AG09309 (cell line): ENCODE measurements at places on chromosomes 13 and 19.

DNA sequence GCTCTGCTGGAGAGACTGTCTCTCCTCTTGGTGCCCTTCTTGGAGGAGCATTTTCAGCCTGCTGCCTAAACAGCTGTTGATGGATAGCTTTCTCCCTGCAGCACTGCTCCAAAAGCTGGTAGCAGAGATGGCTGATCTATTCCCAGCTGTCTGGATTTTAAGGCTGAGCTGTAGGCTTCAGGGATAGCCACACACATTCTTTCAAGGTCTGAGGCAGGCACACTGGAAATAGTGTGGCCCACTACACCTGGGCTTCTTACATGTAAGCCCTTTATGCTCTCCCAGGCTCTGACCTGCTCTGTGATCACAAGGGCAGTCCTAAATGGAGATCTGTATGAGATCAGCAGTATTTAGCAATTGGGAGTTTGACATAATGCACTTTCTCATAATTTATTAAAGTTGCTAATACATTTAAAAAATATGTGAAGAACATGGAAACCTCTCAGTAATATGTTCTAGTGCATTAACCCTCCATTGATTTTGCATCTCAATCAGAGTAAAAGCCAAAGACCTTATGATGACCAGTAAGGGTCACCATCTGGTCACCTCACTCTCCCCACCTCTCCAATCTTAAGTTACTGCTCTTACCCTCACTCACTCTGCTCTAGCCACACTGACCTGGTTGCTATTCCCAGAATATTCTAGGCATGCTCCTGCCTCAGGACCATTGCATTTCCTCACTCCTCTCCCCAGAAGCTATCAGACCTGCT lies 91.6 kb downstream of the MBNL2 start:
- no peak for DNase-seq

DNA sequence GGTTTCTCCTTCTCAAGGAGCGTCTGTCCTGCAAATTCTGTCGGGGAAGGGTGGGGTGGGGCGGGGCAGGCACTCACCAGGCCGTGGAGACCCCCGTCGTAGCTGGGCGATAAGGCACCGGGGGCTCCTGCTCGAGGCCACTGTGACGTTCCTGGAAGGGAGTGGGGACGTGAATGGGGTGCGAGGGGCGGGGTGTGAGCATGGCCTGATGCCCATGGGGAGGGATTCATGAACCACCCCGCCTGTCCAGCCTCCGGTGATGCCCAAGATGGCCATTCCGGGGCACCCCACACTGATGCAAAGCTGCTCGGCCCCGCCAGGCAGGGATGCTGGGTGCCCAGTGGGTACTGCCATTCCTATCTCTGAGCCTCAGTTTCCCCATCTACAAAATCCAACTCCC lies 14.4 kb upstream of the UQCR11 start:
- no peak for DNase-seq

DNA sequence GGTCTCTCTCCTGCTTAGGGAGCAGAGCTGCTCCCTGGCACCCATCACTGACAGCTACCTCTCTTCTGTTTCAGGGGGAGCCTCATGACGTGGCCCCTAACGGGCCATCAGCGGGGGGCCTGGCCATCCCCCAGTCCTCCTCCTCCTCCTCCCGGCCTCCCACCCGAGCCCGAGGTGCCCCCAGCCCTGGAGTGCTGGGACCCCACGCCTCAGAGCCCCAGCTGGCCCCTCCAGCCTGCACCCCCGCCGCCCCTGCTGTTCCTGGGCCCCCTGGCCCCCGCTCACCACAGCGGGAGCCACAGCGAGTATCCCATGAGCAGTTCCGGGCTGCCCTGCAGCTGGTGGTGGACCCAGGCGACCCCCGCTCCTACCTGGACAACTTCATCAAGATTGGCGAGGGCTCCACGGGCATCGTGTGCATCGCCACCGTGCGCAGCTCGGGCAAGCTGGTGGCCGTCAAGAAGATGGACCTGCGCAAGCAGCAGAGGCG lies 23.2 kb upstream of the NCCRP1 start:
- no peak for DNase-seq

DNA sequence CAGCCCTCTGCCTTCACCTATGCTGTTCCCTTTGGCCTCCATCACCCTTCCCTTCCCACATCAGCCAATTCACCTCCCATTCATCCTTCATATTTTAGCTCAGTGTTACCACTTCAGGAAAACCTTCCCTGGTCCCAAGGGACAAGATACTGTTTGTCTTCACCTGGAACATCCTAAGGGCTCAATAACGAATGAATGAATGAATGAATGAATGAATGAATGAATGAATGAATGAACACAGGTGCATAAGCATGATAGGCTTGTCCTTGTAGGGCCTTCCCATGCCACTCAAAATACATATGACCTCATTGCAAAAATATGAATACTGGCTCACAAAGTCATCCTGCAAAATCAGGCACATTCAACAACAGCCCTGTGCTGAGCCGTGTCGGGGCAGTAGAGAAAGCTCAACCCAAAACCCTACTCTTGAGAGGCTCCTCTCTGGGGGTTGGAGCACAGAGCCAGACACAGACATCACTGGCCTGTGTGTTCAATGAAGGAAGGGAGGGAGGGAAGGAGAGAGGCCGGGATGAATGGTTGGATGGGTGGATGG lies 33.7 kb upstream of the TPM4 start:
- no peak for DNase-seq

DNA sequence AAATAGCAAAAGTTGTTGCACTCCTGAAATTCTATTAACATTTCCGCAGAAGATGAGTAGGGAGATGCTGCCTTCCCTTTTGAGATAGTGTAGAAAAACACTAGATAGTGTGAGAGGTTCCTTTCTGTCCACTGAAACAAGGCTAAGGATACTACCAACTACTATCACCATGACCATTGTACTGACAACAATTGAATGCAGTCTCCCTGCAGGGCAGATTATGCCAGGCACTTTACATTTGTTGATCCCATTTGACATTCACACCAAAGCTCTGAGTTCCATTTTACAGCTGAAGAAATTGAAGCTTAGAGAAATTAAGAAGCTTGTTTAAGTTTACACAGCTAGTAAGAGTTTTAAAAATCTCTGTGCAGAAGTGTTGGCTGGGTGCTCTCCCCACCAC lies 55.0 kb downstream of the CYSLTR2 start:
- DNase-seq = no peak

- no peak for DNase-seq
Observed at GRCh38 chr19:56993851-56994250, 125.9 kb upstream of the USP29 start.

- no peak for DNase-seq
Observed at GRCh38 chr19:48321372-48321621, 4.1 kb upstream of the EMP3 start.

- DNase-seq = no peak
Observed at GRCh38 chr13:111398196-111398595, 77.8 kb downstream of the TEX29 start.

DNA sequence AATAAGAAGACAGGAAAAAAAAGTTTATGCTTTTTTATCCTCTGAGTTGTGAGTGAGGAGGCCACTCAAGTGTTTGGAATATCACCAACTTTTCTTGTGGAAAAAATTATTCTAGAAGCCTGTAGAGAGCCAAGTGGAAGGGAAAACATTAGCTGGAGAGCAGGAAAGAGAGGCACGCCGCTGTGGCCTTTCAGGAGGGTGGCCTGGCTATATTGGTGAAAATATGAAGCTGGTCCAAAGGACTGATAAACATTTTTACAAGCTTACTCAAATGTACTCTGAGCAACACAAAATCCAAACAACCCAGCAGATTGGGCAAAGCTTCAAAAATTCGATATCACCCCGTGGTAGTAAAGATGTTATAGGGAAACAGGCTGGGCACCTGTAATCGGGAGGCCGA lies 2.3 kb upstream of the EIF3G start:
- peak; percentile 34 for DNase-seq

DNA sequence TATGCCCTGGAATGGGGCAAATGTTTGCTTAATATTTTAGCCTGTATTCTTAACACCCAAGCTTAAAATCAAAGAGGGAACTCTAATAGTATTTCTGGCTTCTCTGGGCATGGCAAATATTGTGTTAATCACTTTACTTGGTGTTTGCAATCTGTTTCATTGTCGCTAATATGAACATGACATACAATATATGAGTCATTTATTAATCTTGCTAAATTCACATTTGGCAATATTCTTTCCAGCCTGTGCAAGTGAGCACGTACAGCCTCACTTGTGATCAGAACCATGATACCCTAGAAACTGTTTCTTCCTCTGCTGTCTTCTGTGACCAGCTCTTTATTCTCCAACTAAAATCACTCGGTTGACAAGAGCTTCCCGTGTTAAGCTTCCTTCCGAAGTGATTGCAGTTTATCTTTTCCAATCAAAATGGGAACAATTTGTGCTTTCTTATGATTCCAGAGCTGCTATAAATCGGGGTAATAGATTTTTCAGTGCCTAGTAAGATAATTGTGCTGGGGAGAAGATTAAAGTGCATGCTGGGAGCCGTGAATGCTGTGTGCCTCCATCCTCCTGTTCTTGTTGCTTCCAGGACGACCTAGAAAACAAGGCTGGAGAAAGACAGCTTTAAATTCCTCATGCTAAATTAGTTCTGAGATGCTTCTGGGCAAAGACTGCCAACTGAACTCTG lies 153.0 kb upstream of the TMTC4 start:
- DNase-seq = no peak

GRCh38 chr13:71789693-71790329 lies 77.2 kb downstream of the DACH1 start:
- DNase-seq = no peak

GRCh38 chr13:97318532-97318931 lies 96.4 kb downstream of the MBNL2 start:
- DNase-seq = no peak

DNA sequence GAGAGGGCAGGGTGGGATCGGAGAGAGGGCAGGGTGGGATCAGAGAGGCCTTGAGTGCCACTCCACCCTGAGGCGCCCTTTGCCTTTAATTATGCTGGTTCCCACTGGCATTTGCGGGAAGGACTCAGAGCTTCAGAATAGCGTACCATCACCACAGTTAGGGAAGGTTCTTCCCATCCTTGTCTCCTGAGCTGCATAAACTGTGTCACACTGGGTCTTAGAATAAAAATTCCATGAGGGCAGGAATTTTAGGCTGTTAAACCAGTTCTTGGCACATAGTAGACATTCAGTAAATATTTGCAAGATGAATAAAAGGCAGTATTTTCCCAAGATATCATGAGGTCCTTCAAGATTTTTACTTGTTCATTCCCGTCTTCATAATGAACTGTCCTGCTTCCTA lies 24.4 kb downstream of the PPP2R1A start:
- DNase-seq = no peak

- peak; percentile 39 for DNase-seq
Observed at GRCh38 chr13:112885782-112886268, 83.2 kb upstream of the MCF2L start.

DNA sequence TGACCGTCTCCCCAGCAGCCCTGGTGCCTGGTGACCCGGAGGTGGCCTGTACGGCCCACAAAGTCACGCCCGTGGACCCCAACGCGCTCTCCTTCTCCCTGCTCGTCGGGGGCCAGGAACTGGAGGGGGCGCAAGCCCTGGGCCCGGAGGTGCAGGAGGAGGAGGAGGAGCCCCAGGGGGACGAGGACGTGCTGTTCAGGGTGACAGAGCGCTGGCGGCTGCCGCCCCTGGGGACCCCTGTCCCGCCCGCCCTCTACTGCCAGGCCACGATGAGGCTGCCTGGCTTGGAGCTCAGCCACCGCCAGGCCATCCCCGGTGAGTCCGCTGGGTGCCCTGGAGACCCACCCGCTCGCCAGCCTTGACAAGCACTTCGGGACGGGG lies 2.2 kb downstream of the MADCAM1 start:
- DNase-seq = no peak

- DNase-seq = no peak
Observed at GRCh38 chr19:38162632-38163031, 61.4 kb downstream of the DPF1 start.

DNA sequence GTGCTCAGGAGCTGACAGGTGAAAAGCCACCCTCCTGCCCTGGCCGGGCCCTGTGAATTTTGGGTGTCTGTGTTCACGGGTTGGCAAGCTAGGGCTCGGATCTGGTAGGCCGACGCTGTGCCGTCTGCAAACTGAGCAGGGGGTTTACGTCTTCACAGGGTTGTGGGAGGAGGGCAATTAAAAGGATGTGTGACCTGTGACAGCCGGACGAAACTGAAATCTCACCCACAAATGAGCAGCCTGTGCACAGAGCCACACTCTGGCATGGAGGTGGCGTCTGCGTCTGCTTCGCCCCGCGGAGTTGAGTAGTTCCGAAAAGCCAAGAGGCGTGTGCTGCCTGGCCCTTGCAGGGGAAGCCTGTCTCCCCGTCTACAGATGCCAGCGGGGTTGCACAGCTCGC lies 117.3 kb downstream of the KDM4B start:
- DNase-seq = no peak

GRCh38 chr19:31356587-31357314 lies 7.5 kb upstream of the TSHZ3 start:
- DNase-seq = no peak

DNA sequence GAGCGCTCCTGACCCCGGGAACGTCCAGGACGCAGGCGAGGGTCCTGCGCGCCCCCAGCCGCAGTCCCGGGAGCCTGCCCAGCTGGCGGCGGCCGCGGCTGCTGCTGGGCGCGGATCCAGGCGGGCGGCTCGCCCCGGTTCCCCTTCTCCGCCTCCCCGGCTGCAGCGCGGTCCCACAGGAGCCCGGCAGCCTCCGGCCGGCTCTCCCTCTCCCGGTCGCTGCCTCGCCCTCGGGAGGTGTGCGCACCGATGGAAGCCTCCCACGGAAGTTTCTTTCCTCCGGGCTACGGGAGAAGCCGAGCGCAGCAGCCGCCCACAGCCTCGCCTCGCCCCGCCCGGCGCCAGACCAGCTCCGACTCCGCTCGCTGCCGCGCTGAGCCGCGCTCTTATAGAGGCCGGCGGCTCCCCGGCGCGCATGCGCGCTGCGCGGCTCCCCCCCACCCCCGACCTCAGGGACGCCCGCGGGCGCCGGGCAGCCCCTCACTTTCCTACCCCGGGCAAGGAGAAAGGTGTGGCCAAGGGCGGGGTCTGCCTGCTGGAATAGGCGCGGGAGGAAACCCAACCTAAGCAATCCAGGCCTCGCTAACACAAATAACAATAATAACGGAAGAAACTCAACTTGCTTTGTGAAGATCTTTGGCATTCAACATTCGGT lies at the start of gene SHISA2:
TSS of gene SHISA2 (minus strand) at position 360 of the 655 bp plus-strand sequence. CDS start 1,041 bp downstream, outside the sequence.
- no peak for DNase-seq

GRCh38 chr13:27789495-27790303 lies 2.6 kb upstream of the GSX1 start:
- no peak for DNase-seq

- no peak for DNase-seq
Observed at GRCh38 chr19:19445911-19446361, 40.5 kb downstream of the GATAD2A start.

- DNase-seq = no peak
Observed at GRCh38 chr13:113408562-113408961, 44.6 kb upstream of the GRTP1 start.

- DNase-seq = no peak
Observed at GRCh38 chr19:6837525-6837924, 49.9 kb upstream of the ADGRE1 start.

- no peak for DNase-seq
Observed at GRCh38 chr13:48449656-48450055, 36.7 kb upstream of the LPAR6 start.

- no peak for DNase-seq
Observed at GRCh38 chr19:46785054-46785979, 3.1 kb downstream of the SLC1A5 start.

- DNase-seq = no peak
Observed at GRCh38 chr13:113565526-113566226, 18.9 kb upstream of the TFDP1 start.

- no peak for DNase-seq
Observed at GRCh38 chr19:5339950-5340636, 519 bp downstream of the PTPRS start.
